ENCODE measurements at places on chromosomes 7 and 10. TPM values are rescaled to one million over a fixed set of nuclear protein-coding genes. Genes with fewer than 3 reads are reported as not detected.

Gene HOXA1
- 18.8 TPM for total RNA-seq

GRCh38 chr10:69435966-69436520 is 15.2 kb upstream of the TSPAN15 start:
- no peak for DNase-seq

DNA sequence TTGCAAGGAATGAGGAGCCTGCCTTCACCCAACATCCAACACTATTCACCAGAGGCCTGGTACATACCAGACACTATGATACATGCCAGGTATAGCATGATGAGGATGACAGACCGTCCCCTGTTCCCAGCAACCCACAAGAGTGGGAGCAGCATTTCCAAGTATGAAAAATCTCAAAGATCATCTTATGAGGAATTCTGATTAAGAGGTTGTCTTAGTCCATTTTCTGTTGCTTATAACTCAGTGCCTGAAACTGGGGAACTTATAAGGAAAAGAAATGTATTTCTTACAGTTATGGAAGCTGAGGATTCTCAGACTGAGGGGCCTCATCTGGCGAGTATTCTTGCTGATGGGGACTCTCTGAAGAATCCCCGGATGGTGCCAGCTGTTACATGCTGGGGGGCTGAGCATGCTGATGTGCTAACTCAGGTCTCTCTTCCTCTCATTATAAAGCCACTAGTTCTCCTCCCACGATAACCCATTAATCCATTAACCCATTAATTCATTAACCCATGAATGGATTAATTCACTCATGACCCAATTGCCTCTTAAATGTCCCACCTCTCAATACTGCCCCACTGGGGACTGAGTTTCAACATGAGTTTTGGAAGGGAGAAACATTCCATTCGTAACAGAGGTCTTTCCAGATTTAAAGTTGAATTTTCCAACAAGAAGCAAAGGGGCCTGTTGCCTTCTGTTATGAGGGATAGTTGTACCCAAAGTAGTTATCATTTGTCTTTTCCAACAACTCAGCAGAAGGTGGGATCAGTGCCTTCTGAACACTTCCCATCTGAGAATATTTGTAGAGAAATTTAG is 173.9 kb downstream of the HERPUD2 start:
- no peak for DNase-seq

GRCh38 chr7:130943336-130943901 is 209.4 kb upstream of the KLF14 start:
- DNase-seq = no peak

Gene DNAJC30
- 15.9 TPM for total RNA-seq

DNA sequence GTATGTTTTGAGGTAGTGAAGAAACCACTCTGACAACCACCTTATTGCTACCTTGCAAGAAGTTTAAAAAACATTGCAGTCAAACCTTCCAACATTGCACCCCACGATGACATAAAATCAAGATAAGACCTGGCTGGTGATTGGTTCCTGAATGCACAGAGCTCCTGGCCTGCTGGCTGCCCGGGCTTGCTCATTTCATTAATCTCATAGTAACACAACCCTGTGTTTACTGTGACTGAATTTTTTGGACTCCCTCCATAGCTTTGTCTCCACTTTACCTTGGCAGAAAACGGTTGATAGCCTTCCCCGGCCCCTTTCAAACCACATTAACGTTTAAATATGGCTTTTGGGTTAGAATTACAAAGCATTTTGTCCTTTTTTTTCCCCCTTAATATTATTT is 27.5 kb downstream of the VWA2 start:
- no peak for DNase-seq

Gene MORN4
- total RNA-seq = 9.7 TPM

DNA sequence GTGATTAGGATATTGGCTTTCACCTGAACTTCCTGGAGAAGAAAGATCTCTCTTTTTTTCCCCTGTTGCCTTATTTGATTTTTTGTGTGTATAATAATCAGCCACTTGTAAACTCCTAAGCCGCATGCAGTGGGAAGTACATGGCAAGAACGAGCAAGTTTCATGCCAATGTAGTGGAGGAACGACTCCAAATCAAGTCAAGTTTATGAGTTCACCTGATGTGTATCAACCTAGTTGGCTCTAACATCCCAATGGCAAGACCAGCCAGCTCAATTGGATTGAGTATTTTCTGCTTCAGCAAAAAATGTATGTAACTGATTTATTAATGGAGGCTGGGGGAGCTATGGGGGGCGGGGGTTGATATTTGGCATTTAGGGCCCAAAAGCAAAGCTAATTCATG is 65.5 kb upstream of the LYZL1 start:
- no peak for DNase-seq

Data from Caco-2 (cell line).